ENCODE measurements at places on chromosomes 3 and 15.

- no peak for DNase-seq
Measured at GRCh38 chr3:28674212-28674611, 325.6 kb upstream of the AZI2 start.

- DNase-seq, result no peak
Measured at GRCh38 chr3:183185696-183186095, 23.2 kb upstream of the LAMP3 start.

DNA sequence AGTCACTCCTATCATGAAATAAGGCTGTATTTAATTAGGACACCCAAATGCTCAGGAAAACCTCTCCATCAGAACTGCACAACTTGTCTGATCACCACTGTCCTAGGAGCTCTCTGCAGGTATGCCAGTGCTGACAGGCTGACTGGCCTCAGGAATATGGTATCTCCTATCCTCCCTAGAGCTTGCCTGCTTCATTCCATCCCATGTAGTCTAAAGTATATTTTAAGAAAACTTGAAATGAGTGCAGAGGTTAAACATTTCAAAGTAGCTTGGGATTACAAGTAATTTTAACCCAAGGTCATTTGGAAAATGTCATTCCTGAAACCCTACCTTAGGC, 23.7 kb downstream of the FILIP1L start:
- no peak for DNase-seq

DNA sequence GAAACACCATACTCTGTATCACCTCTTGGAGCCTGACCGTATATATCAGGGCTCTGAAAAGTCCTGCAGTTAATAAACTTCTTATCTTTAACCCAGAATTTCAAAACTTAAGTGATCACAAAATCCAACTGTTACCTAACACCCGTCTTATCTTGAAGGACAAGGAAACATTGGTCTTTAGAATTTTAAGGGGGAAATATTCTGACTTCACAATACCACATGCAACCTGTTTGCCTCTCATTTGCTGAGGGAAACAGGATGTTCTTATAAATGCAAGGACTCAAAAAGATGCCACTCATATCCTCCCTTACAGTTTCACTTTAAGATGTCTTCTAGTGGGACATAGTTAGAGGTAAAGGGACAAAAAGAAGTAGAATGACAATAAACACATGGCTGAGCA, 67.9 kb downstream of the CRTC3 start:
- DNase-seq, result no peak

- DNase-seq, result no peak
Measured at GRCh38 chr3:166405896-166406295, 568.7 kb upstream of the BCHE start.

- no peak for DNase-seq
Measured at GRCh38 chr15:69939513-69940440, 157.9 kb downstream of the TLE3 start.

GRCh38 chr3:152193673-152194267, 75.0 kb upstream of the MBNL1 start:
- DNase-seq, result no peak

- DNase-seq, result no peak
Measured at GRCh38 chr3:4972652-4973643, 6.3 kb upstream of the BHLHE40 start.

DNA sequence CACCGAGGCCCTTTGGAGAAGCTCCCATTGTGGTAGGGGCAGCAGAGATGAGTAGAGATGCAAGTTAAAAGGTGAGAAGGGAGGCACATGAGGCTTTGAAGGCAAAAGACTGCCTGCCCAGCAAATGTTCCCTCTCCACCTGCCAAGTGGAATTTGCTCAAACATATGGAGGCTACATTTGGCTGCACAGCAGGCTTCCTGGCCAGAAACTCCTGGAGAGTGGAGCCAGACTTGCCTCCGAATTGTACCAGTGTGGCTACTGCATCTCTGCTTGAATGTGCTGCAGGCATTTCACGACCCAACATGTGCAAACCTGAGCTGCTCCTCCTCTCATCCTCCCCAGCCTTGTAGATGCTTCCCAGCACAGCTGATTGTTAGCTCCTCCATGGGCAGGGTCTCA, 229.2 kb downstream of the ZNF621 start:
- DNase-seq, result no peak

DNA sequence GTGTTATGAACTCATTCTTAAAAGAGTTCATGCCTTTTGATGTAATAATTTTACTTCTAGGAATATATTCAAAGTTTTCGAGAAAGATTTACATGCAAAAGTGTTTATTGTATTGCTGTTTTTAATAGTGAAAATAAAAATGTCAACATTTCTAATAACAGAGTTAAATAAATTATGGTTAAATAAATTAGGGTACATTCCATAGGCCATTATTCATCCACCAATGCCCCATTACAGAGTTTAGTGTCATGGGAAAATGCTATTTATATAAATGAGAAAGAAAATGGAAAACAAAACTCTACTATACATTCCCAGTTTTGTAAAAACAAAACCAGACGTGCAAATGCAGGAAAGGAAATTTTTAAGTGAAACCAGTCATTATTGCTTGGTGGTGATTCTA, 538.1 kb upstream of the TBL1XR1 start:
- DNase-seq, result no peak

GRCh38 chr3:27528791-27529190, 44.6 kb upstream of the SLC4A7 start:
- DNase-seq, result no peak

GRCh38 chr3:186705882-186706780, 11.0 kb upstream of the KNG1 start:
- DNase-seq, result no peak

DNA sequence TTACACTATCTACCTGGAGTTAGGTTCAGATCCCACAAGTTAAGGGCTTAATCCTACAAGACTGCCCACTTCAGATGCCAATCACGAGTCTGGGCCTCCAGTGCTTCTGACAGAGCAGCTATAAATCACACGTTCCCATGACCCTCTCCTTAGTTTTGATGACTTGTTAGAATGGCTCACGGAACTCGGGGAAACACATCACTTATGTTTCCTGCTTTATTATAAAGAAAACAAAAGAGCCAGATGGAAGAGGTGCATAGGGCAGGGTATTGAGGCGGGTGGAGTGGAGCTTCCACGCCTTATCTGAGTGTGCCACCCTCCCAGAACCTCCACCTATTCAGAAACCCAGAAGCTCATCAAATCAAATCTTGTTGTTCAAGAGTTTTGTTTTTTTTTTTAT, 170.8 kb downstream of the MOBP start:
- no peak for DNase-seq

DNA sequence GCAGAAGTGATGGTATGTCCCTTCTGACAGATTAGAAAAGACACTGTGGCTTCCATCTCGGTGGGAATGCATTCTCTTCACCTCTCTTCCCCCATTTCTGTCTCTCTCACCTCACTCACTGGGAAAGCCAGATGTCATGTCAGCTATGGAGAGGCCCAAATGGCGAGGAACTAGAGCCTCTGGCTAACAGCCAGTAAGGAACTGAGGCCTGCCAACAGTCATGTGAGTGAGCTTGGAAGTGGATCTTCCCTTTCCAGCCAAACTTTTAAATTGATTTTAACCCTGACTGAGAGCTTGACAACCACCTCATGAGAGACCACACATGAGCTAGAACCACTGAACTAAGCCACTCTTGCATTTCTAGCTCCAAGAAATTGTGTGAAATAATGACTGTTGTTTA, 35.2 kb upstream of the CDAN1 start:
- DNase-seq, result no peak

GRCh38 chr3:50132421-50133282, 22.5 kb upstream of the SEMA3F start:
- DNase-seq, result no peak

DNA sequence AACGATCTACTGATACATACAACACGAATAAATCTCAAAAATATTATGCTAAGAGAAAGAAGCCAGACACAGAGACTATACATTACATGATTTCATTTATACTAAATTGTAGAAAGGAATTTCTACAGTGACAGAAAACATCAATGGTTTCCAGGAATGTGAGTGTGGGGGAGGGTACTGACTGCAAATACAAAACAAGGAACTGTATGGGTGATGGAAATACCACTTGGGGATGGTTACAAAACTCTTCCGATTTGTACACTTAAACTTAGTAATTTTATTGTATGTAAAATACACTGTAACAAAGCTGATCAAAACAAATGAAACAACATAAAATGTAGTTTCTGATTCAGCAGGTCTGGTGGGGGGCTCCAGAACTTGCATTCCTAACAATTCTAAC, 45.8 kb upstream of the IP6K2 start:
- no peak for DNase-seq

Data from SHP77 (cell line).